ENCODE measurements at places on chromosomes 5 and 9.
A peak's percentile ranks its signal among the peaks of the same experiment; 100 is the strongest.

DNA sequence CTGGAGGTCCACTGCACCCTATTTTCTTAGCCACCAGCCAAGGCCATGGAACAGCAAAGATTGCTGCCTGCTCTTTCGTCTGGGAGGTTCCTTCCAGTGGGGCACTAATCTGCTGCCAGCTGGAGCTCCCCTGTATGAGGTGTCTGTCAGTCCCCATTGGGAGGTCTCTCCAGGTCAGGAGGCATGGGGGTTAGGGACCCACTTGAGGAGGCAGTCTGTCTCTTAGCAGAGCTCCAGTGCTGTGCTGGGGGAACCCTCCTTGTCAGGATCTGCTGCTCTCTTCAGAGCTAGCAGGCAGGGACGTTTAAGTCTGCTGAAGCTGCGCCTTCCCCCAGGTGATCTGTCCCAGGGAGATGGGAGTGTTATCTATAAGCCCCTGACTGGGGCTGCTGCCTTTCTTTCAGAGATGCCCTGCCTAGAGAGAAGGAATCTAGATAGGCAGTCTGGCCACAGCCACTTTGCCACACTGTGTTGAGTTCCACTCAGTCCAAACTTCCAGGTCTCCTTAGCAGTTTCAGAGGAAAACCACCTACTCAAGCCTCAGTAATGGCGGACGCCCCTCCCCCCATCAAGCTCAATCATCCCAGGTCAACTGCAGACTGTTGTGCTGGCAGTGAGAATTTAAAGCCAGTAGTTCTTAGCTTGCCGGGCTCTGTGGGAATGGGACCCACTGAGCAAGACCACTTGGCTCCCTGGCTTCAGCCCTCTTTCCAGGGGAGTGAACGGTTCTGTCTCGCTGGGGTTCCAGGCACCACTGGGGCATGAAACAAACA lies 317.7 kb downstream of the LRRC70 start:
- DNase-seq = no peak

DNA sequence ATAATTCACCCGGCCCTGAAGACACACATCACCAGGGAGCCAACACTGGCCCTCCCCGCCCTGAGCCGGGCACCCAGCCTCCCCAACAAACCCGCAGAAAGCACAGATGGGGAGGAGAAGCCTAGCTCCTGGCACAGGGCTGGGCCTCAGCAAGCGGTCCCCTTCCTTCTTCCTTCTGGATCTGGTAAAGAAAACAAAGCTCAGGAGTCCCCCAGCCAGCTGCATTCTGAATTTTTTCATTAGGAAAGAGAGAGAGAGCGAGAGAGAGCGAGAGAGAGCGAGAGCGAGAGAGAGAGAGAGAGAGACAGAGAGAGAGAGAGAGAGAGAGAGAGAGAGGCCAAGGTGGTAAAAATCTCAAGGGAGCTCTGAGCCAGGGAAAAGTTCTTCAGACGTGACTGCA lies 195.7 kb downstream of the CRB2 start:
- DNase-seq = no peak

GRCh38 chr9:70525519-70525918 lies 111.1 kb upstream of the KLF9 start:
- no peak for DNase-seq

GRCh38 chr9:4489919-4490704 lies at the start of gene SLC1A1:
Gene SLC1A1 (plus strand): TSS chr9:4490468. CDS start chr9:4490680, 212 bp downstream.
- peak; percentile 7 for DNase-seq

DNA sequence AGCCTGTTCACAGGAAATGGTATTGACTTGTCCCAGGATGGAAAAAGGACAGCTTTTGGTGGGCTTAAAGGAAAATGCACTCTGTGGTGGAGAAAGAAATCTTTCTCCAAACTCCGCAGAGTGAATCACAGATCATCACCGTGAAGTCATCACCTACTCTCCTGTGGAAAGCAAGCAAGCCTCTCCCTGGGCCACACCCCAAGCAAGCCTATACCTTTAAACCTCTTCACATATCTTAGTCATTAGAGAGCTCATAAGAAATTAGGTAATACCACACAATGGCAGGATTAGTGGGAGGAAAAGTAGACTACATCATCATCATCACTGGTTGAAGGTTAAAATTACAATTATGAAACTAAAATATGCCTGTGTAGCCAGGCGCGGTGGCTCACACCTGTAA lies 23.2 kb downstream of the TLE1 start:
- no peak for DNase-seq

- no peak for DNase-seq
Observed at GRCh38 chr5:14588145-14588544, 6.6 kb downstream of the OTULINL start.

GRCh38 chr5:524973-525761 lies 918 bp upstream of the SLC9A3 start:
- no peak for DNase-seq

DNA sequence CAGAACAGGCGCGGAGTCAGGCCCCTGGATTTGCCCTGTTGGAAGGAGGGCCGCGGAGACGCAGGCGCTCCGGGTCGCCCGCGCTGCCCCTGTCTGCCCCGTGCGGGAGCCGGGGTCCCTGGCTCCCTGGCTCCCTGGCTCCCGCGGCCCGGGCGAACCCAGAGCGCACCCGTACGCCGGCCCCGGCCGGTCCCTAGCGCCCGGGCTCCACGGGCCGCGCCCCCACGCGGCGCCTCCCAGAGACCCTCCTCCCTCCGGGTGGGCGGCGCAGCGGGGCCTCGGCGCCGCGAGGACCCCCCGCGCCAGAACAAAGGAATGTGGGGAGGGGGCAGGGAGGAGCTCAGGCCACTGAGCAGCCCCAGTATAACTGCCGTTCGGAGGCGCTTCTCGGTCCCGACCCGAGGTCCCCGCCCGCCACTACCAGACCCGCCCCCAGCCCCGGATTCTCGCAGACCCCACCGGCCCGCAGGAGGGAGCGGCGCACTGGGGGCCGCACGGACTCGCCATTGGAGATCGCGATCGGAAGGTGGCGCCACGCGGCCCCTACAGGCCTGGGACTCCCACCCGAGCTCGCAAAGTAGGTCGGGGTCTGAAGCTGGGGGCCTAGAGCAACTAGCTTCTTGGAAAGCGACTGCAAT lies 2.4 kb downstream of the NFIL3 start:
- DNase-seq = no peak

All from CD8-positive, alpha-beta memory T cell (primary cell).